ENCODE measurements at places on chromosomes 5 and 9.
A peak's percentile ranks its signal among the peaks of the same experiment; 100 is the strongest.

DNA sequence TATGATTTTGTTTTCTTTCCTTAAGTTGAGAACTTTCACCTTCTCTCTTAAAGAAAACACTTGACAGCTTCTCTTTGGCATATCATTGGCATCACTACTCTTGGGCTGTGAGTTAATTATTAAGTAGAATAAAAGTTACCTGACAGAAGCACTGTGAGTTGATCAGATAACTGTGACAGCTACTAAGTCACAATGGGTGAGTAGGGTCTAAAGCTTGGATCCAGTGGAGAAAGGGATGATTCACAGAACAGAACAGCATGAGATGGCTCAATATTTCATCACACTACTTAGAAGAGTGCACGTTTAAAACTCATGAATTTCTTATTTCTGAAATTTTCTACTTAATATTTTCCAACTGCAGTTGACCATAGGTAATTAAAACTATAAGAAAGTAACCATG is 268.5 kb upstream of the NMUR2 start:
- no peak overlapping the region for H3K4me3 ChIP-seq
- H3K4me1 ChIP-seq: no peaks in the 10 kb centered on the region
- no peak overlapping the region for H3K27ac ChIP-seq
- no peaks in the 10 kb centered on the region for H3K27me3 ChIP-seq
- no peak for DNase-seq

GRCh38 chr5:159262472-159262858 is 625 bp upstream of the UBLCP1 start:
- H3K4me1 ChIP-seq: peaks cover 4% of the 10 kb centered on the region
- DNase-seq: no peak
- peak overlapping the region; percentile 84 for H3K27ac ChIP-seq
- H3K27me3 ChIP-seq: peaks cover 2% of the 10 kb centered on the region

DNA sequence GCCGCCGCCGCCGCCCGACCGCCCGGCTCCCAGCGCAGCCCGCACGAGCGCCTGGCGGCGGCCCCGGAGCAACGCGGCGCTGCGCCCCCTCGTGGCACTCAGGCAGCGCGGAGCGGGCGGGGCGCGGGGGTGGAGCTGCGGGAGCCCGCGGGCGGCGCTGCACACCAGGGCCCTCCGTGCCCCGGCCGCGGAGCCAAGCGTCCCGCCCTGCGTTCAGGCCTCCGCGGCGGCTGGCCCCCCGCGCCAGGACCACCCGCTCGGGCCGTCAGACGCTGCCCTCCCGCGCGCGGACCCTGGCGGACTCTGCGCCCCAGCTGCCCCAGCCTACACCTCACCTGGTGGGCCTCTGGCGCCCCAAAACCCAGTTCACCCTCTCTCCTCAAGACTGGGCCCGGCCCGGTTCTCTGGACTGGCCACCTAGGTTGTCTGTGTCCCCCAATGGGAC is at the start of gene RASGEF1C:
TSS of gene RASGEF1C (minus strand) at position 75 of the 445 bp plus-strand sequence. CDS start 71,159 bp downstream, outside the sequence.
- H3K4me3 ChIP-seq: peak within 1 kb of the TSS; percentile 42
- no peaks in the 10 kb centered on the region for H3K36me3 ChIP-seq

- no peak overlapping the region for H3K27ac ChIP-seq
- H3K4me3 ChIP-seq: no peak overlapping the region
- H3K4me1 ChIP-seq: no peaks in the 10 kb centered on the region
- H3K27me3 ChIP-seq: no peaks in the 10 kb centered on the region
- DNase-seq: no peak
Measured at GRCh38 chr5:14757850-14758249, 93.3 kb downstream of the OTULIN start.

DNA sequence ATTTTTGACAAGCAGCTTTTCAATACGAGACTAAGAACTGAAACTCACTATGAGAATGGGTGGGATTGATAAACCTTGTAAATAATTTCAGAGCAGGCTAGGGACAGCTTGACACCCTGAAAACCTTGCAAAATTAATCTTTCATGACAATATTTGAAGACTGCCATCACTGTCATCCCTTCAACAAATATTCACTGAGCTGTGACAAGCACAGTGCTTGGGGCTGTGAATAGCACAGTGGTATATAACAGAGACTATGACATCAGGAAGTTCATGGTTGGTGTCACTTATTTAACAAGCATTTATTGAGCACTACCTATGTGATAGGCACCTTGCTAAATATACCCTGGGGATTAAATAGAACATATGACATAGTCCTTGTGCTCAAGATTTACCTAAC is 741.0 kb upstream of the RIOK2 start:
- DNase-seq: no peak
- H3K4me1 ChIP-seq: no peaks in the 10 kb centered on the region
- H3K27me3 ChIP-seq: no peaks in the 10 kb centered on the region

DNA sequence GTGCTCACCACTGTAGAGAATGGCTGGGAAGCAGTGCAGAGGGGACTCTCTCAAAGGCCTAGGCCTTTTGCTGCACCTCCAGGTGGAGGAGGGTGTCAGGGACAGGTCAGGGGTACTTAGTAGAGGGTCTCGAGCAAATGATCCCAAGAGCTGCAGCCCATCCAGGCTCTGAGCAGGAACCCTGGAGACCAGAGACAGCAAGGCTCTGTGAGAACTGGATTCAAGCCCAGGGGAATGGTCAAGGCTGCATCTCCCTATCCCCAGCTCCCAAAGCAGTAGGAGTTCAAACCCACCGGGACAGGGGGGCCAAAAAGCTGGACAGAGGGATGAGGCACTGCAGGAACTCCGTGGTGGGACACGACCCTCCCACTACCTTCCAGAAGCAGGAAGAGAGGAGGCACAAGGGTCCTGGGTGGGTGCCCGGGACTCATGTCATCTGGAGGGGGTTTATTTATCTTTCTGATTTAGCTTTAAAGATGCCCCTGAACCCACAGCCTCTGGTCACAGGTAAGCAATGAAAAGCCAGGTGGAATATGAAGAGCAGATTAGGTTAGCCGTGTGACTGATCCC is 124.8 kb downstream of the MVB12B start:
- H3K27me3 ChIP-seq: no peaks in the 10 kb centered on the region
- DNase-seq: no peak
- peaks cover 57% of the 10 kb centered on the region for H3K36me3 ChIP-seq
- H3K4me3 ChIP-seq: no peak overlapping the region
- H3K4me1 ChIP-seq: no peaks in the 10 kb centered on the region

GRCh38 chr9:123302348-123303214 is 34.2 kb upstream of the STRBP start:
- H3K4me1 ChIP-seq: no peaks in the 10 kb centered on the region
- no peaks in the 10 kb centered on the region for H3K27me3 ChIP-seq
- no peak for DNase-seq

DNA sequence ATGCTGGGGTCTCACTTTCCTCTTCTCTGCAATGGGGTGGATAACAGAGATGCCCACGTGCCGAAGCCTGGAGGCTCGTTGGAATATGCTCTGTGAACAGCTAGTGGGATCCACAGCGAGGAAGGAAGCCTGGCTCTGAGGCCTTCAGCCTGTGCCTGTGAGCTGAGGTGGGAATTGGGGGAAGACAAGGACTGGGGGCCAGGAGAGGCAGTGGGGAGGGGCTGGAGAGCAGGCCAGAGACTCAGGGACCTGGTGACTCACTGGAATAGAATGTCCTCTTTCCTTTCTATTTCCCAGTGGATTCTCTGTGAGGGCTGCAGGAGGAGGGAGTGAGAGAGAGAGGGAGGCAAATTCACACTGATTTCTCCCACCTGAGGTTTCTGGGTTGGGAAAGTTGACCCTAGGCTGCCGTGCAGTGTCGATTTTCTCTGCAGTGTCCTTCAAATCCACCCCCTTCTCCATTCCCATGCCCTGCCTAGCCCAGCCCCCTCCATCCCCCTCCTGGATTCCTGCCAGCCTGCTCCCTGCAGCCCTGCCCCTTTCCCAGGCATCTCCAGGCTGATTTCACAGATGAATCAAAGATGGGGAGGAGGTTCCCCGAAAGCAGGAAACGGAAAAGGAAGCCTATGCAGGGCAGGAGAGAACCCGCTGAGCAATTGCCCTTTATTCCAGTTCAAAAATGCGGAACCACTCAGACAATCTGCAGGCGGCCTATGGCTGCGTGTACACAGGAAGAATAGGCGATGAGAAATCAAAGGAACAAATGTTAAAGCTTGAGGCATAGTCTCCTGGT is 1.4 kb upstream of the SPAAR start:
- H3K27me3 ChIP-seq: no peaks in the 10 kb centered on the region
- H3K36me3 ChIP-seq: no peaks in the 10 kb centered on the region
- peak; percentile 82 for DNase-seq
- H3K4me1 ChIP-seq: peaks cover 69% of the 10 kb centered on the region
- H3K4me3 ChIP-seq: peak overlapping the region; percentile 8
- peak overlapping the region; percentile 93 for H3K27ac ChIP-seq

DNA sequence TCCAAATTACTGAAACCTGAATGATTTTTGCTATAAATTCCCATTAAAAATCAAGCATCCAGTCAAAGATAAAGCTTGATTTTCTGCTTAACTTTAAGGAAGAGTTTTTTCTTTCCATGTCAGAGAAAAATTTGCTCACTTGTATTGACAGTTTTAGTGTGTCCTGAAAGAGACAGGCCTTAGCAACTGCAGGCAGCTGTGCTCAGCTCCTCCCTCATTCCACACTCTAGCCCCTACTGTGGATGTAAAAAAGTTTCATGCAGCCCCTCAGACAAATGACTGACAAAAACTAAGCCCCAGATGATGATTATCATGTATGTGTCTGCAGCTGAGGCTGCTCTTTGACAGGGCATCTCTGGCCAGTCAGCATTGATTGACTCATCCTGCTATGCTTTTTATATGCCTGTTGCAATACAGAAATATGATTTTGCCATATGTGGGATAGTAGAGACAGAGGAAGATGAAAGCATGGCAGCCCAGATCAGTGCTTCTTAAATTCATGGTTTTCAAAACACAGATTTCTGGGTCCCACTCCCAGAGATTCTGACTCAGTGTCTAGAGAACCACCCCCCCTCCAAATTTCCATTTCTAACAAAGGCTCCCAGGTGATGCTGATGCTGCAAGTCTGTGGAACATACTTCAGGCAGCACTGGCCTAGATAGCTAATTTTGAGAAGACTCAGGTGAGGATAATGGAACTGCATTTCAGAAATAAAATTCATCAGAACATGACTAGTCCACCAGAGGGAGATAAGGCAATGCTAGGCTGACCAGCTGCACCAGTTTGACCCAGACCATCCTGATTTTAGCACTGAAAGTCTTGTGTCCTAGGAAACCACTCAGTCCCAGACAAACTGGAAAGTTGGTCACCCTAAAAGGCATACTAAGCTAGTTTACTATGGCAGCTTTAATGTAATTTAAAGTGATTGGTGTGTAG is 298.7 kb upstream of the KCNN2 start:
- no peak overlapping the region for H3K27ac ChIP-seq
- no peaks in the 10 kb centered on the region for H3K36me3 ChIP-seq
- H3K4me1 ChIP-seq: no peaks in the 10 kb centered on the region
- H3K4me3 ChIP-seq: no peak overlapping the region

DNA sequence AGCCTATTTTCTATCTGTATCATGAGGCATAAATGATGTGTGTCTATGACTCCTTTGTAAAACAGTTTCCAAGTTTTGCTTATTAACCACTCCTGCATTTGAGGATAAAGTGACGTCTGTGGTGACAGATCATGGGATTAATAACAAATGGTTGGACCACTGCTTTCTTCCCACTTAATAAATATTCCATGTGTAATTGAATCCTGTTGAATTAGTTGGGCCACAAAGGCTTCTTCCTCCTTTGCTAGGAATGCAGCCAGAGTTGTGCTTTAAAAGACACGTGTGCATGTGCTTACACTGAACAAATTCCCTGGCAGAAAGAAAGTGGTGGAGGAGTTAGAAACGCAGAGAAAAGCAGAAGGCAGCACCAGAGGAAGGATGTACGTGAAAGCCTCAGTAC is 150.2 kb downstream of the ACTBL2 start:
- no peaks in the 10 kb centered on the region for H3K27me3 ChIP-seq
- no peak for DNase-seq
- no peaks in the 10 kb centered on the region for H3K4me1 ChIP-seq
- H3K27ac ChIP-seq: no peak overlapping the region

DNA sequence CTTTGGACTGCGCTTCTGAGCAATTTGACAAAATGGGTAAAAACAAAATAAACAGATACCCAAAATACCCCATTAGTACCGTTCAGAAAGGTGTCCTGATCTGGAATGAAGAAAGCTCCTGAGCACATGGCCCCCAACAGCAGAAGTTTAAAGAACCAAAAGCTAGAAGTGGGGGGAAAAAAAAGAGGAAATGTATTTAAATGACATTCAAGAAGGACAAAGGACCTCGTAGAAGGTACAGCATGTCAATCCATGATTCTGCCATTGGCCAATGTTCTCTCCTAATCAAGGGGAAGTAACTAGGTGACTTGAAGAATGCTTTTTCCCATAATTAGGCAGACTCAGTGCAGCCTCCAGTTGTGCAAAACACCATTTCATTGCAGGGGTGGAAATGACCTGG is 78.6 kb downstream of the SERINC5 start:
- H3K27ac ChIP-seq: no peak overlapping the region
- H3K4me3 ChIP-seq: no peak overlapping the region
- H3K4me1 ChIP-seq: peaks cover 14% of the 10 kb centered on the region

DNA sequence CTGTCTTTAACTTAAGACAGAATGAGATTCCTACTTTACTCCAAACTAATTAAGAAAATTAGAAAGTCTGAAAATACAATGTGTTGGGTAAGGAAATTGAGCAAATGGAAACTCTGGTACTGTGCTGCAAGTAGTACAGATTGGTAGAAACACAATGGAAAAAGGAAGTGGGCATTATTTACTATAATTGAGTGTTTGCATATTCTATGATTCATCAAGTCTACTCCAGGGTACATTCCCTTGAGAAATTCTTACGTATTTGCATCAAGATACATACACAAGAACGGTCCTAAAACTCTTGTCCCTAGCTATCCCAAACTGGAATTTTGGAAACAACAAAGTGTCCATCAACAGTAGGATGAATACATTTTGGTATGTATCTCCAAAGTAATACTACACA is 123.5 kb upstream of the TARS1 start:
- H3K27me3 ChIP-seq: no peaks in the 10 kb centered on the region
- no peak overlapping the region for H3K4me3 ChIP-seq
- H3K36me3 ChIP-seq: no peaks in the 10 kb centered on the region
- H3K27ac ChIP-seq: no peak overlapping the region
- no peak for DNase-seq

- no peaks in the 10 kb centered on the region for H3K4me1 ChIP-seq
- H3K27ac ChIP-seq: no peak overlapping the region
- no peaks in the 10 kb centered on the region for H3K36me3 ChIP-seq
- H3K27me3 ChIP-seq: no peaks in the 10 kb centered on the region
- no peak for DNase-seq
Measured at GRCh38 chr5:94893412-94894135, 275.1 kb downstream of the SLF1 start.

- H3K36me3 ChIP-seq: peaks cover 52% of the 10 kb centered on the region
- H3K4me3 ChIP-seq: no peak overlapping the region
- no peak for DNase-seq
- no peak overlapping the region for H3K27ac ChIP-seq
- no peaks in the 10 kb centered on the region for H3K4me1 ChIP-seq
- no peaks in the 10 kb centered on the region for H3K27me3 ChIP-seq
Measured at GRCh38 chr5:131720714-131721113, 76.1 kb downstream of the FNIP1 start.
